Effector CD8-positive, alpha-beta T cell (primary cell): ENCODE measurements at places on chromosomes 1 and 21.

- DNase-seq = no peak
Observed at GRCh38 chr21:37700641-37701202, 215.5 kb downstream of the KCNJ6 start.

GRCh38 chr1:18192974-18193373, 85.4 kb downstream of the IGSF21 start:
- no peak for DNase-seq

DNA sequence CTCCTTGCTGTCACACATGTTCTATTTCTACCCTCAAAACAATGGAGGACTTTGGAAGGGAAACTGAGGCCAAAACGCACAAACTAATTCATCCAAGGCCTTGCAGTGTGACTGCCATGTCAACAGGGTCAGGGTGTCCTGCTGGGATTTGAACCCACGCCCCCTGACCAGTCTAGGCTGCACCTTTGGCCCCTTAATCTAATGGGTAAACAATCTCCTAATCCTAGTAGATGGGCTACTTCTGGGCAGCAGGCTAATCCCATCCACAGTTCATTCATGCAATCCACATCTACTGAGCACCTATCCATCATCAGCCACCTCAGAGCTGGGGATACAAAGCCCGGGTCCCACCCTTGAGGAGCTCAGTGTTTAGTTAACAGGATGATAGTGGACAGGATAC, 17.0 kb upstream of the LEFTY2 start:
- DNase-seq = no peak

- no peak for DNase-seq
Observed at GRCh38 chr1:38567401-38567800, 292.2 kb downstream of the RRAGC start.

GRCh38 chr1:46370214-46370633, 23.9 kb upstream of the FAAH start:
- DNase-seq = no peak
